Naive thymus-derived CD8-positive, alpha-beta T cell (primary cell): ENCODE measurements at places on chromosomes 2 and 18.

DNA sequence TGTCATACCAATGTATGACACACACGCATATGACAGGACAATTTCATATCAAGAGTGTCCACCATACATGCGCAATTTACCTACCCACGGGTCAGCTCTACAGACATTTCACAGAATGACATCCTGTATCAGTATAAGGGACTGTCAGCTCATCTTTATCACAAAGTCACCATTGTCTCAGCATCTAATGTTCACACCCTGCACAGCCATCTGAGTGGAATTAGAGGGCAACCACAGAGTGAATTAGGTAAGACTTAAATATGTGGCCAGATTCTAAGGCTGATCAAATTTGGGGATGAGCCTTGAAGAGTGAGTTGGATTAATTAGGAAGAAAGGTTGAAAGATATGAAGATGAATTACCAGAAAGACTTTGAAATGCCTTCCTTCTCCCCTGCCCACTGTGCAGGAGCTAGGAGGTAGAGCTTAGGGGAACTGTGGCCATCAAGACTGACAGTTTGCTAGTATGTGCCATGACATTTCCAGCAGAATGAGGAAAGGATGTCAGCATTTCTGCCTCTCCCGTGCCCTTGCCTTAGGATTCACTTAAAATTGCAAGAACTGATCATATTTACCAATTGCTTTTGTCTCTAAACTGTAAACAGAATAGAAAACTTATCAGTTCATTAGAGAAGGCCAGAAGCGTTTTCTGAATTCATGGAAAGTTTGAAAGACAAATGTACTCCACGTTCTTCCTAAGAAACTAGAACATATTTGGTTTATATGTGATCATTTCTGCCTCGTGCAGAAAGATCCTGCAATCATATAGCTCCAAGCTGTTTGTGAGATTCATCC lies 121.1 kb downstream of the DDX1 start:
- DNase-seq: no peak

GRCh38 chr2:181552808-181553207 lies 95.6 kb downstream of the ITGA4 start:
- DNase-seq: no peak

GRCh38 chr2:72991980-72992733 lies 74.8 kb downstream of the EMX1 start:
- DNase-seq: no peak

DNA sequence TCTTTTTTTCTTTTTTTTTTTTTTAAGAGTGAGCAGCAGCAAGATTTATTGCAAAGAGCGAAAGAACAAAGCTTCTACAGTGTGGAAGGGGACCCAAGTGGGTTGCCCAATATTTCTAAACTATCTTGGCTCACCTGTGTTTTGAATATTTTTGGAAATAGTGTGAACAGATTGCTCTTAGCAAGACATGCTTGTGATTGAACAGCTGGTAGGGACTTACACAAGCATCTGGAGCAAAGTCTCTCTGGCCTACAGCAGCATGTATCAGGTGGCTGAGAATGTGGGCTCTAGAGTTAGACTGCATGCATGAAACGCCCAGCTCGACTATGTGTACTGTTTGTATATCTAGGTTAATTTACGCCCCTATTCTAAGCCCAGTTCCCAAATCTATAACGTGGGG lies 40.3 kb upstream of the FBXO11 start:
- DNase-seq: no peak

GRCh38 chr2:224175538-224175937 lies 136.5 kb upstream of the SERPINE2 start:
- DNase-seq: no peak

DNA sequence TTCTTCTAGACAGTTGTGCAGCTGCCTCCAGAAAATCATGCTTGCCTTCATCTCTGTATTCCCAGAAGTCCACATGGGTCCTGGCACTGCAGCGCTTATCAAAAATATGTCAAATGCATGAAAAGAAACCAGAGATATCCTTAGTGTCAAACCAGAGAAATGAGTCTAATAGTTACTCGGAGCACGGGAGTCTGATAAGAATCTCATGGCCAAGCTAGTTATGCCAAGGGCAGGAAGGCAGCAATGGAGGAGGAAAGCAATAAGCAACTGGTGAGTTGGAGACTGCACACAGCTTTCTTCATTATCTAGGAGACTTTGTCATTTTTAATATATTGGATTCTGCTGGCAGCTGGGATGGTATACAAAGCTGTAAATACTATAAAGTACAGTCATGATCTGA lies 38.6 kb downstream of the TRIB2 start:
- DNase-seq: no peak

- DNase-seq: no peak
These were observed 72.9 kb upstream of the SNTG2 start for GRCh38 chr2:877747-878146.

GRCh38 chr2:207091928-207092327 lies 73.8 kb downstream of the KLF7 start:
- DNase-seq: no peak

DNA sequence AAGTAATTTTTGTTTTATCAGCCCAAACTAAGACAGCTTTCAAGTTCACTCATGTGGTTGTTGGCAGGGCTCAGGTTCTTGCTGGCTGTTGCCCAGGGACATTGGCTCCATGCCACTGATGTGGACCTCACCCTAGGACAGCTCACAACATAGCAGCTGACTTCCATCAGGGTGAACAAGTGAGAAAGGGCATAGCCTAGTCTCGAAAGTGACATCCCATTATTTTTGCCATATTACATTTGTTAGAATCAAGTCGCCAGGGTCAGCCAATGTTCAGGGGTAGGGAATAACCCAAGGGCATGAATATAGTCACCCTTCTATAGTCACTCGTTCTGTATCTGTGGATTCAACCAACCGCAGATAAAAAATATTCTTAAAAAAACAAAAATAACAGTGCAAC lies 10.7 kb upstream of the CWC22 start:
- DNase-seq: no peak

DNA sequence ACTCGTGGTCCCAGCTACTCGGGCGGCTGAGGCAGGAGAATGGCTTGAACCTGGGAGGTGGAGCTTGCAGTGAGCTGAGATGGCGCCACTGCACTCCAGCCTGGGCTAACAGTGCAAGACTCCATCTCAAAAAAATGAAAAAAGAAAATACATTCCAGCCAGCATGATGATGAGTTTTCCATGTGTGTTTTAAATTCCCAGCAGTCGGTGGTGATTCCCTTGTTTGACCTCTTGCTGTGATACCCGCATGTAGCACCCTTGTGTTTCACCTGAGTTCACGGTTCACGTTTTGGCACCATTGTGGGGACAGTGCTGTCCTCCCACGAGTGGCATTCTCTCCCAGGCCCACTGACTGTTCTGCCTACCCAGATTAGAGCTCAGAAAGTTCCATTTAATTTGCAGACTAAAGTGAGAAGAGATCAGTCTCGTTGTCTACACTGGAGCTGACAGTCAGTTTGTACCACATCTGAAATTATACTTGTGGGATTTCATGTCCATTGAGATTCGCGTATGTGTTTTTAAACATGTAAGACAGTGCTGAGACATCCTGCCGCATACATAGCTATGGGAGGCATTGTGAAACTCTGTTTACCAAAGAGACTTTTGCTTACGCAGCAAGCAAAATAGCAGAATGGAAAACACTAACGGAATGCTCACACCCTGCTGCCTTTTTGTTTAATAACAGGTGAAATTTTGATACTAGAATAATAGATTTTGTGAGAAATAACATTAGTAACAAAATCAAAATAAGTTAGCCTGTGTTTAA lies 157.1 kb downstream of the GBX2 start:
- no peak for DNase-seq

GRCh38 chr2:873651-874580 lies 76.7 kb upstream of the SNTG2 start:
- no peak for DNase-seq

GRCh38 chr18:34647251-34647650 lies 62.8 kb upstream of the DTNA start:
- DNase-seq: no peak

DNA sequence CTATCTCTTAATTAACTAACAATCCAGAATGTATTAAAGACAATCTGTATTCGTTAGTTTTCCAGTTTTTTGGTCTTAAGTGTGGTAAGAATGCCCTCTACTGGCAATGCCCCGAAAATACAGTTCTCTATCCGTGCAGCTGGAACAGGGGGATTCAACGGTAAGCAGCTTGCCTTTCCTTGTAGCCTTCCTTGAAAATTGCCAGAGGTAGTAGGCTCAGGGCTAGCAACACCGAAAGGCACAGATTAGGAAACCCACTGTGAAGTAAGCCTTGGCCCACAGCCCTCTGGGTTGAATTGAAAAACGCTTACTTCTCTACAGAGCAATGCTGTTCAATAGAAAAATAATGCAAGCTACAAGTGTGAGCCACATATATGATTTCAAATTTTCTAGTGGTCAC lies 17.1 kb upstream of the VPS4B start:
- peak; percentile 58 for DNase-seq

- DNase-seq: no peak
These were observed 104.5 kb upstream of the SMIM21 start for GRCh38 chr18:75531851-75532459.

- no peak for DNase-seq
These were observed 7.2 kb upstream of the TSN start for GRCh38 chr2:121748202-121748601.

- no peak for DNase-seq
These were observed 52.1 kb downstream of the FN1 start for GRCh38 chr2:215383652-215384279.
